ENCODE measurements at places on chromosomes 12 and 14.

DNA sequence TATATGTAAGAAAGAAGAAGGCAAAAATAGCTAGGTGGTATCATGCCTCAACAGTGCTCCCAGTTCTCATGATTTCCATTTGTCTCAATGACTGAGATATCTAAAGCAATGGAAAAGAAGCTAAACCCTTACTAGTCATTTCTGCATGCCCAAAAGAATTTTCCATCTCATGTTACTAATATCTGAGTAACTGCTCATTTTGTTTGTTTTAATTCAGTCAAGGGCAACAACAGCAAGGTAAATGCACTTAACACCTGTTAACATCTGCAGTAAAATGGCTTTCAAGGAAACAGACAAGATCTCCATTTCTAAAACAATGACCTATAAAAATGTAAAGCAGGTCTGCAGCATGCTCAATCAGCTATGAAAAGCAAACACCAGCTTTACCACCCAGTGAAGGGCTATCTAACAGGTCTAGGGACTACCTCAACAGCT lies 19.4 kb upstream of the SELPLG start:
- DNase-seq = no peak

DNA sequence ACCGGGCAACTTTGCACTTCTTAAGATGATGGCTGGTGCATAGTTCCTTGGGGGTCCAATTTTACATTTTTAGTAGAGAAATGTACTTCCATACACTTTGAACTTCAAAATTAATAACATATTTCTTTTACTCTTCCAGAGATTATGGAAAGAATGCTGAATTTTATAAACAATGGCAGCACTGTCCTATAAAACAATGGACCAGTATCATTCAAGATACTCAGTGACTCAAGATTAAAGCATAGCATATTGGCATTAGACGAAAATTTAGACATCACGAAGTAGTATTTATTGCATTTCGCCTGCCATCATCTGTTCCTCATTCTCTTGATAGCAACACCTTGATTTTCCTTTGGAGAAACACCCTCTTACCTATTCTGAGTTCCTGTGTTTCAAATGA lies 118.3 kb upstream of the ATF7IP start:
- DNase-seq = no peak

- peak; percentile 2 for DNase-seq
Measured at GRCh38 chr14:67191768-67192290, 2.6 kb downstream of the GARIN2 start.

- no peak for DNase-seq
Measured at GRCh38 chr12:31631809-31632208, 27.7 kb upstream of the ETFBKMT start.
